Endodermal cell (in vitro differentiated cells): ENCODE measurements at places on chromosomes 7 and 10.

DNA sequence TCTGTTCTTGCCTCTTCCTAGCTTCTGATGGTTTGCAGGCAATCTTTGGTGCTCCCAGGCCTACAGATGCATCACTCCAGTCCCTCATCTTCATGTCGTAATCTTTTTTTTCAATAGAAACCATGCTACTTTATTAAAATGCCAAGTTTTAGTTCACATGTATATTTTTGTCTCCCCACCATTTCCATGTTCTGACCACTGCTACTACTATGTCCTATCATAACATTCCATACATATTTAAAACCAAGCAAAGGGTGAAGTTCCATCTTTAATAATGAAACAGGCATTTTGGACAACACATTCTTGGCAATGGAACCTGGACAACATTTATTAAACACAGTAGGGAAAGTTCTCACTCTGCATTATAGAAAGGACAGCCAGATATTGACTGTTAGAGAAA lies 58.8 kb downstream of the ZNF518A start:
- no peaks in the 10 kb centered on the region for H3K36me3 ChIP-seq
- no peaks in the 10 kb centered on the region for H3K27me3 ChIP-seq
- H3K4me1 ChIP-seq = no peaks in the 10 kb centered on the region
- H3K4me3 ChIP-seq = no peak overlapping the region

DNA sequence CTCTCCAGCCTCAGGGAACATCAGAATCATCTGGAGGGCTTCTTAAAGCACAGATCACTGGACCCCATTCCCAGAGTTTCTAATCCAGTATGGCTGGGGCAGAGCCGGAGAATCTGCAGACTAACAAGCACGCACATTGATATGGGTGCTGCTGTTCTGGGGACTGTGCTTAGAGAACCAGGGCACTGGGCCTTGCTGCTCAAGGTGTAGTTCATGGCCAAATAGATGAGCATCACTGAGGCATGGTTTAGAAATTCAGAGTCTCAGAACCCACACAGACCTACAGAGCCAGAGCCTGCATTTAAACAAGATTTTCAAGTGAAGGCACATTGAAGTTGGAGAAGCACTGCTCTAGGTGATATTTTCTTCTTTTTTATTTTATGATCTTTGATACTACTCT lies 376.8 kb upstream of the PHF14 start:
- no peaks in the 10 kb centered on the region for H3K27me3 ChIP-seq
- H3K4me3 ChIP-seq = no peak overlapping the region
- no peaks in the 10 kb centered on the region for H3K4me1 ChIP-seq
- no peak for DNase-seq
- H3K27ac ChIP-seq = no peak overlapping the region

GRCh38 chr10:56359837-56360236 lies 1.2 kb downstream of the ZWINT start:
- H3K4me1 ChIP-seq = peaks cover 4% of the 10 kb centered on the region
- H3K36me3 ChIP-seq = peaks cover 43% of the 10 kb centered on the region
- no peaks in the 10 kb centered on the region for H3K27me3 ChIP-seq
- no peak for DNase-seq
- H3K4me3 ChIP-seq = peak overlapping the region; percentile 92
- no peak overlapping the region for H3K27ac ChIP-seq

DNA sequence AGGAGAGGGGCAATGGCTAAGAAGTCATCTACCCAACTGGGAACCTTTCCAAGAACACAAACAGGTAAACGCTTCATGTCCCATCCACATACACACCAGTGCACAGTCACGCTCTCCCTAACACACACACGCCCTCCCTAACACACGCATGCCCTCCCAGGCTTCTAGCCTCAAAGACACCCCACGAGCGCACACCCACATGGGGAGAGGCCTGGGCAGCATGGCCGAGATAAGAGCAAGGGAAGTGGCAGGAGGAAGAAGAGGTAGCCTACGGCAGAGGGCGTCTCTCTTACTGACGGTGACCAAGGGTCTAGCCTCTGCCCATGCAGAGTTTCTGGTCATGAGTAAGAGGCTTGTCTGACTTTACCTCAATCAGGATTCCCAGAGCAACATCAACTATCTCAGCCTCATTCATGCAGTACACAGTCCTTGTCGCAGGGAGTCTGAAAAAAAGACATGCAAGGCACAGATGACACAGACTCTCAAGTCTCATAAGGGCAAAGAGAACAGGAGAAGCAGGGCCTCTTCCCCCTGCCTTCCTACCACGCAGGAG lies 3.1 kb downstream of the CYREN start:
- no peak overlapping the region for H3K27ac ChIP-seq
- DNase-seq = no peak
- peaks cover 48% of the 10 kb centered on the region for H3K36me3 ChIP-seq
- H3K27me3 ChIP-seq = no peaks in the 10 kb centered on the region

DNA sequence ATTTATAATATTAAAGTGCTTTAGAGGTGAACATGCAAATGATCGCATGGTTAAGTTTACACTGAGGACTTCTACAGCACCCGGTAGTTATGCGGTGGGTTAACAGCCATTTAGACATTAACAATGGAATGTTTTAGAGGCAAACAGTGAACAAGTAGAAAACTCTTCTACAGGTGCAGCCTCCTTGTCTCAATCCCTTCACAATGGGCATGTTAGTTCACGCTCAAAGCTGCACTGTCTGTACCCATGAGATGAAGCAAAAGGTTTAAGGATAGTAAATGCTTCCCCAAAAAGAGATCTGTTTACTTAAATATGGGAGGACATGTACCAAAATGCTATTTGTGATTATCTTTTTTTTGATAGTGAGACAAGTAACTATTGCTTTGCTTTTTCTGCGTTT lies 25.1 kb downstream of the PUS7 start:
- H3K27me3 ChIP-seq = no peaks in the 10 kb centered on the region
- no peak overlapping the region for H3K27ac ChIP-seq
- H3K36me3 ChIP-seq = peaks cover 41% of the 10 kb centered on the region

DNA sequence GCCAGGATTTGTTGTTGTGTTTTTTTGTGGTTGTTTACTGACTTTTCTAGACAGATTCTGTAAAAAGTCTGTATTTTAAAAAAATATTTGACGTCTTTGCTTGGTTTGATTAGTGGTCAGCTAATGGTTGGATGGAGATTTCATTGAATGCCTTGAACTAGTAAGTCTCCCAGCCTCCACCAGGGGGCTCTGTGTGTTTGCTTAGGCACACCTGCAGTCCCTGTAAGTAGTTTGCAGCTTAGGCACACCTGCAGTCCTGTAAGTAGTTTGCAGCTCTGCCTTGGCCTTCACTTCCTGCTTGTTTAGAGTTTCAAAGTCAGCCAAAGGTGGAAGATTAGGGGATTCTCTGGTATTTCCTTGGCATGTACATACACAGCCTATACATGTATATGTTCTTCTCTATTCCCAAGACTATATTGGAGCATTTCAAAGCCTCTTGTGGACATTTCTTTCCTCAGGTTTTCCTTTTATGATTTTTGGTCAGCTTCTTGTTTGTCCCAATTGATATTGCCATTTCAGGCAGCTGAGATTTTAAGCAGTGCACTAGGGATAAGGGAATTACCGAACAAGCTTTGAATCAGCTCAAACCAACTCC lies 101.6 kb downstream of the CCSER2 start:
- H3K36me3 ChIP-seq = peaks cover 33% of the 10 kb centered on the region
- peak; percentile 94 for DNase-seq
- no peak overlapping the region for H3K4me3 ChIP-seq
- no peak overlapping the region for H3K27ac ChIP-seq
- H3K4me1 ChIP-seq = no peaks in the 10 kb centered on the region

DNA sequence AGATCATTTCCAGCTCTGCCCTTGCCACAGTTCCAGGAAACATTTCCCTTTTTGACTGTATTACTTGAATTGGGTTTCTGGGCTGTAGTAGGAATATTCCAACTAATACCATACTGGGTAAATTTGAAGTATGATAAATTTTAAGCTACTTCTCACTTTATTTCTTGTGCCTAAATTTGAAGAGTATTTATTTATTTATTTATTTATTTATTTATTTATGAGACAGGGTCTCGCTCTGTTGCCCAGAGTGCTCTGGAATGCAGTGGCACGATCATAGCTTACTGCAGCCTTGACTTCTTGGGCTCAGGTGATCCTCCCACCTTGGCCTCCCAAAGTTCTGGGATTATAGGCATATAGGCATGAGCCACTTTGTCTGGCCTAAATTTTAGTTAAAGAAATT lies 105.5 kb downstream of the TPST1 start:
- peaks cover 23% of the 10 kb centered on the region for H3K4me1 ChIP-seq
- peak overlapping the region; percentile 56 for H3K27ac ChIP-seq
- DNase-seq = no peak
- no peaks in the 10 kb centered on the region for H3K27me3 ChIP-seq
- H3K36me3 ChIP-seq = no peaks in the 10 kb centered on the region
